HT1080 (cell line): ENCODE measurements at places on chromosomes 11 and 22. TPM values are rescaled to one million over a fixed set of nuclear protein-coding genes. Genes with fewer than 3 reads are reported as not detected.

Gene MOV10L1
- not detected in 2 replicates for total RNA-seq

Gene OR4D5
- not detected in 2 replicates for total RNA-seq

Gene MCHR1
- total RNA-seq, result 0.14 TPM in 1 of 2 replicates, not detected in the other

Gene KCNK7
- total RNA-seq, result not detected in 2 replicates

Gene ASCL2
- total RNA-seq, result not detected in 2 replicates

Gene WT1
- total RNA-seq, result 4.4 and 9.6 TPM in 2 replicates

Gene MMP13
- total RNA-seq, result 0.47 and 0.63 TPM in 2 replicates

Gene RIBC2
- 1.1 and 1.2 TPM in 2 replicates for total RNA-seq

Gene AGBL2
- total RNA-seq, result 0.08 and 0.13 TPM in 2 replicates

Gene SLC5A1
- not detected in 2 replicates for total RNA-seq

Gene PDE3B
- total RNA-seq, result not detected in 2 replicates

Gene CABP7
- 0.07 and 0.21 TPM in 2 replicates for total RNA-seq

Gene OR8G5
- not detected in 2 replicates for total RNA-seq

- DNase-seq, result no peak
These were observed 86.2 kb upstream of the LINC01488 start for GRCh38 chr11:69395287-69395686.

DNA sequence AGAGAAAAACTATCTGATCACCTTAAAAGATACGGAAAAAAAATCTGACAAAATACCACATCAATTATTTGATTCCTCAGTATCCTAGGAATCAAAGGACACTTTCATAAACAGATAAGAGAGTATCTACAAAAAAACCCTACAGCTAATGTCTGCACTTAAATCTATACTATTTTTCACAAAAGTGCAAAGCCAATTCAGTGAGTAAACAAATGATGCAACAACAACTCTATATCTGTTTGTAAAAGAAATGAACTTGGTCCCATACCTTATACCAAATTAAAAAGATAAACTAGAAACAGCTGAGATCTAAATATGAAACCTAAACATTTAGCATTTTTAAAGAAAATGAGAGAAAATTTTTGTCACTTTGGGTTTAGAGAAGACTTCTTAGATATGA, 263.8 kb downstream of the SWAP70 start:
- no peak for DNase-seq

DNA sequence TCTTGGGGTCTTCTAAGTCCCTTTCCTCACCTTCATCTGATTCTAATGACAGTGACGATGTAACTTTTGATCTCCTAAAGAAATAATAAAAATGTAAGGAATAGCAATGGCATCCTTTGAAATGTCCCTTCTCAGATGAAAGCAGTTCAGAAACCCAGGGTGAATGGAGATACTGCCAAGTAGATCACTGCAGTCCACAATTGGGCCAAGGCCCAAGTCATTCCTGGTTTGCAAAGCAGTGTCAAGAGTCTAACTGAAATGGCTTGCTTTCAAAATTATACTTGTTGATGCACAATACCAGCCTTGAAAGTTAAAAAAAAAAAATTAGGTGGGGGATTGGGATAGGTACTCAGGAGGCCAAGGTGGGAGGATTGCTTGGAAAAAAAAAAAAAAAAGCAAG, 20.4 kb downstream of the ASCC2 start:
- no peak for DNase-seq

DNA sequence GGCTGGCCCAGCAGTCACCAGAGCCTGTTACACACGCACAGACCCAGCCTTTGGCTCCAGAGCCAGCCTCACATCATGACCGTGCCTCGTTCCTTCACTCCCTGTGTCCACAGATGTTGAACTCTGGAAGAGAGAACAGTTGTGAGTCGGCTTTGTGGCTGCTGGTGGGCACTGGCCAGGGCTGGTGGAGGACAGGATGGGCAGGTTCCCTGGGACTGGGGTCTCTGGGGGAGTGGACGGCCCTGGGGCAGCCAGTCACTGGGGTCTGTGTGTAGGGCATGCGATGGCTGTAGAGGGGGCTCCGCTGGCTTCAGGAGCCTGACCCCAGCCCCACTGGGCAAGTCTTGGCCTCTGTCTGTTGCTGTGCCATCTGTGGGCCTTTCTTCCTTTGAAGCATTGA, 1070.1 kb downstream of the BRD1 start:
- no peak for DNase-seq

- DNase-seq, result peak; percentile 69
These were observed 320 bp upstream of the PHLDA2 start for GRCh38 chr11:2929531-2929949.

- no peak for DNase-seq
These were observed 883.3 kb downstream of the BRD1 start for GRCh38 chr22:48944433-48944750.

DNA sequence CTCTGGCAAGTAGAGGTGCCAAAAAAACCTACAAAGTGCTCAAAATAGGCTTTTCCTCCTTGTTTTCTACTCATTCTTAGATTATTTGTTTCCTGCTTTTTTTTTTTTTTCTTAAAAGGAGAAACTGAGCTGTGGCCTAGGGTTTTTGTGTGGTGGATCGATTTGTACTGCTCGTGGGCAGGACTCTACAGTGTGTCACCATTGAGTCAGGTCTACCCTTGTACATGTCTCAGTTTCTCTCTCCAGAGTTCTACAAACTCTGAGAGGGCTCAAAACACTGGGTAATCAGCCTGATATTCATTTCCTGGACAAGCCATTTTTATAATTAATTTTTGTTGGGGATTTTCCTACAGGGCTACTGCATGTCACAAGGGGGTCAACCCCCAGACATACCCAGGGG, 5.2 kb upstream of the CASP4 start:
- no peak for DNase-seq

- no peak for DNase-seq
These were observed 405.8 kb downstream of the NTM start for GRCh38 chr11:131776211-131776610.

DNA sequence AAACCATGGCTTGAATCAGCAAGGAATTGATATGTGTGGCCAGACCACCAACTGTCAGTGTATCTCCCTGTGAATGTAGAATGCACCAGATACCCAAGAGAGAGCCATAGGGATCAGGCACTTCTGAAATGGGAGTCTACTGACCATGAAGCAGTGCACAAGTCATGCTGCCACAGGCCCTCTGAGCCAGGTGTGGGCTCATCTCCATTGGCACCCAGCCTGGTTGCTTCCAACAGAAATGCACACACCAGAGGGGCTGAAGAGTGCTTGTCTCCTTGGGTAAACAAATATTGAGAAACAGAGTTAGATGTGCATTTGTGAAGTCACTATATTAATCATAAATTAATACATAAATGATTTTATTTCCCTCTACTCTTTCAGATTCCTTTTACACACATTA, 28.4 kb upstream of the PANX1 start:
- DNase-seq, result no peak

DNA sequence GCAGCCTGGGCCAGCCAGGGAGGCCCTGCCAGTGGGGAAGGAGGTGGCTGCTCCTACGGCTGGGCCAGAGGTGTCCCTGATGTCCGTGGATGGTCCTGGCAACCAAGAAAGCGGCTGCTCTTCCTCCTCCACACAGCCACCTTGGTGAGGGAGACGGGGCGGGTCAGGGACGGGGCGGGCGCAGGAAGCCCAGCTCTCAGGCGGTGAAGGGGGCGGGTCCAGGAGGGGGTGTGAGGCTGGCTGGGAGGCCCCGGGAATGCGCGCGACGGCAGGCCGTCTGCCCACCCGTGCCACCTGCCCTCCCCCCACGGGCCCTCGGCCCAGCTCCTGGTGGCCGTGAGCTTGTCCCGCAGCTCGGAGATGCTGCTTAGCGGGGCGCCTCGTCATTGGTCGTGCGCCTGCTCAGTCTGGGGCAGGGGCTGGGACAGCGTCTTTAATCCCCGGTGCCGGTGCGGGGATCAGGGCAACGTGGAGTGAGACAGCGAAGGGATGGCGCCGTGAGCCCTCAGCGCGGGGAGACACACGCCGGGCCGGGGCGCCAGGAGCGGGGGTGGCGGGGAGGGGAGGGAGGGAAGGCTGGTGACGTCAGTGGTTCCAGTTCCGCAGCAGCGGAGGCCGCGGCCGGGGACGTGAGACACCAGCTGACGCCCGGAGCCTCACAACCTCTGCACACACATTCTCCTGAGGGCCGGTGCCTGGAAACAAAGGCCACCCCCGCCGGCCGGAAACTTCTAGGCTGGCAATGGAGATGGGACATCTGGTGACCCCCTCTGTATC, 6.7 kb upstream of the BRSK2 start:
- peak; percentile 22 for DNase-seq

DNA sequence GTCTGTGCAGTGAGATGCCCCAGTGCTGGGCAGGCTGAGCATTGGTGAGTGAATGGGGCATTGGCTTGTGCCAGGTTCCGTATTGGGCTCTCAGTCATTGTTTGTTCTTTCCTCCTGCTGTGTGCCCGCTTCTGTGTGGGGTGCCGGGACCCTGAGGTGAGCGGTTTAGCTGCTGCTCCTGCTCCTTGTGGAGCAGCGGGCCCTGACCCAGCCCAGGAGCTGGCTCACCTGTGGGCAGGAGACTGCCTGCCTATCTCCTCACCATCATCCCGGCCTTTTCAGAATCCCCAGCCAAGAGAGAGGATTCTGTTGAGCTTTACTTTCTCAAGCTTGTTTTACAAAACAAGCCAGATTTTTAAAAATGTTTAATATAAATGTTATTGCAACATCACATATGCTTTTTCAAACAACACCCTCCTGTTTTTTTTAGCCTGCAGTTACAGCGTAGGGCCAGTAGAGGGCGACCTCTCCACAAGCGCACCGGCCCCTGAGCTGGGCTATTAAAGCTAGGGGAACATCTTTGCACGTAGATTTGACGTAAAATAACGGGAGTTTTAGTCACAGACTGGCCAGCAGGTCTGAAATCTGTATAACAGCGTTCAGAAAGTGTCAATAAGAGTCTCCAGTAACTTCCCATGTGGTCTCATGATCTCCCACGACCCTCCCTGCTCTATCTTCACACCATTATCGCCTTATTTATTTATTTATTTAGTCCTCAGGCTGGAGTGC, 25.1 kb upstream of the RELT start:
- DNase-seq, result peak; percentile 62

- no peak for DNase-seq
These were observed 5.4 kb upstream of the GAS2L1 start for GRCh38 chr22:29300807-29301601.

GRCh38 chr22:50489363-50490243, 2.9 kb downstream of the MIOX start:
- DNase-seq, result no peak

DNA sequence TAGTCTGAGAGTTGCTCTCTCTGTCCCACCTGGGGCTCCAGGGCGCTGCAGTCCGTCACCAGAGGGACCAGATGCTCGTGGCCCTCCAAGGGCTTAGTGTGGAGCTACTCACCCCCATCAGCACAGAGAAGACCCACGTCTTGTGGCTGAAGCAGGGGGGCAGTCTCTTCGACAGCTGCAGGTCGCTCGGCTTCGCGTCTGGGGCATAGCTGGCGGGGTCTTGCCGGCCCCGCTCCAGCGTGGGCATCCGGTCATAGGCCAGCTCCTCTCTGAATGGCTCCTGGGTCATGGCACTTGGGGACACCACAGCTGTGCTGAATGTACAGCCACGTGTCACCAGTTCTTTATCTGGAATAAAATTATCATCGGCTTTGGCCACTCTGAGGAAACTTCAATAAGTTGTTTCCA, 608 bp downstream of the MLC1 start:
- no peak for DNase-seq

DNA sequence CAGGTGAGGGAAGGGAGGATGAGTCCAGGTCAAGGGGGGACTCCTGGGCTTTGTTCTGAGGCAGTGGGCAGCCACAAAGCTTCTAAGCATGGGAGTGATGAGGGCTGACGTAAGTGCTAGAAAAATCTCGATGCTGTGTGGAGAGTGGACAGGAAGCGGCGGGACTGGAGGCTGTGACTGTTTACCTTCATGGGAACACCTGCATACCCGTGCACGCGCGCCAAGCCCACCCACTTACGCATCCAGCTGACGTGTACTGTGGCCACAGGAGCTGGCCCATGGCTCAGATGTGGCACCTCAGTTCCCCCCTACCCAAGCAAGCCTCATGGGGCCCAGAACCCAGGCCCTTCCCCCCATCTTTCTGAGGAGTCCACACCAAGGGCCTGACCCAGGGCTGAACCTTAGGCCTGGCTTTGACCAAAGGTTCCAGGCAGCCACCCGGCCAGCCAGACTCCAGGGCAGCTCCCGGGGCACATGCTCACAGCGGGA, 14.0 kb downstream of the MYRF start:
- DNase-seq, result peak; percentile 38

GRCh38 chr11:2142762-2143202, 3.6 kb upstream of the IGF2 start:
- no peak for DNase-seq

DNA sequence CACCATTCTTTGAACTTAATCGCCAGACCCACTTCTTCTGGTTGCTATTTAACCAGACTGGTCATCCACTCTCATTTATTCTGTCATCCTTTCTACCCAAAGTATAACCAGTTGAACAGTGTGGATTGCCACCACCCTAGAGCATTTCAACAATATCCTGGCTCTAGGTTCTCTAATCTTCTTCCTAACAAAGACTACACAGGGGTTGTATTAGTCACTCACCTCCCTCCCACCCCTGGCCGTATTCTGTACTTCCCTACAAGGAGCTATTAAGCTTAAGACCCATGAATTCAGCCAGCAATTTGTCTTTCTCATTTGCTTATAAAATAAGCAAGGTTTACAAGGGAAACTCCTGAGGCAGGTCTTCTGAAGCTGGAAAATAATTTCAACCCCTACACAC, 46.9 kb upstream of the CEP126 start:
- peak; percentile 31 for DNase-seq

- no peak for DNase-seq
These were observed 19.1 kb downstream of the INCENP start for GRCh38 chr11:62142921-62143320.

DNA sequence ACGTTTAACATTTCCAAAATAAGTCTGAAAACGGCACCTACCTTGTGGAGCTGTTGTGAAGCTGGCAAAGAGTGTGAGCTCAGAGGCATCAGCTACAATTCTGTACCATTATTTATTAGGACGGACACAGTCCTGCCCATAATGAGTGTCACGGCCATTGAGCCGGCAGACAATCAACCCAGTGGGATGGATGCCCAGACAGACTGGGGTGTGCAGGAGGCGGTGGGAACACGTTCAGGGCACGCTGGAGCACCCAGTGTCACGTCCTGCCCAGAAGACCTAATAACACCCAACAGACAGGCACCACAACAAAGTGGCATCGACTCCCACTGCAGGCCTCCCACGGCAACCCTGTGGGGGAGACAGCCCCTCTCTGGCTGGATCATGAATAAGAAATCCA, 34.5 kb downstream of the TPST2 start:
- no peak for DNase-seq

DNA sequence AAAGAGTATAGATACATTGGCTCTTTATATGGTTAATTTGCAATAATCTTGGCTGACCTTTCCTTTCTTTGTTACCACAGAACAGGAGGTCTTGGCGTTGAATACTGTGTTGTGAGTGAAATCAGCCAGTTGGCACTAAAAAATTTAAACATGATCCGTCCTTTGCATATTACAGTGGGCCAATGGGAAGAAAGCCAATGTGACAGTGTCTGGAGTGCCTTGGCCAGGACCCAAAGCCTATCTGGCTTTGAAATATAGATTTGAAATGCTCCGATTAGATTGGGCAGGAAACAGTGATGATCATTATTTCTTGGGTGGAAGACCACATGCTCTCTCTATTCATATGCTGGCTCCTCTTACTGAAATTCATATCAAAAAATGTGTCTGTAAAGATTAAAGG, 339.6 kb upstream of the ANO3 start:
- no peak for DNase-seq

- no peak for DNase-seq
These were observed at the start of gene WNT11 for GRCh38 chr11:76206327-76207081. TSS of gene WNT11 (minus strand) at chr11:76206502. CDS start at chr11:76206407, 95 bp downstream.

GRCh38 chr11:68011051-68011943, 1.2 kb downstream of the ALDH3B1 start:
- no peak for DNase-seq
